ENCODE measurements at places on chromosomes 4 and X.

- DNase-seq, result no peak
Observed at GRCh38 chr4:24642981-24643547, 58.7 kb upstream of the DHX15 start.

GRCh38 chrX:151515237-151515636, 48.2 kb upstream of the PASD1 start:
- no peak for DNase-seq

DNA sequence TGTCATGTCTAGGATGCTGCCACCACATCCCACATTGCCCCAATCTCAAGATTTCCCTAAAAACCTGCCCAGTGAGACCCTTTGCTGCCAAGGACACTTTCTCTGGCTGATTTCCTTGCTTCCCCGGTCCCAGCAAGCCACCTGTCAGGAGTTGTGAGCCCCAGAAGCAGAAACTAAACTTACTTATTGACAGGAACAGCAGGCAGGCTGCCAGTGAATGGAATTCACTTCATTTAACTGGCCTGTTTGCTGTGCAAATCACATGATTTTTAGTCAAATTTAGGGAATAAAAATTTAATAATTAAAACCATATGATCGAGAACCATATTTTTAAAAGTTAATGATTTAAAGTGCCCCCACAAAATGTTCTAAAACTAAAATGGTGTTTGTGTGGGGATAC, 48.5 kb downstream of the MAMLD1 start:
- no peak for DNase-seq

DNA sequence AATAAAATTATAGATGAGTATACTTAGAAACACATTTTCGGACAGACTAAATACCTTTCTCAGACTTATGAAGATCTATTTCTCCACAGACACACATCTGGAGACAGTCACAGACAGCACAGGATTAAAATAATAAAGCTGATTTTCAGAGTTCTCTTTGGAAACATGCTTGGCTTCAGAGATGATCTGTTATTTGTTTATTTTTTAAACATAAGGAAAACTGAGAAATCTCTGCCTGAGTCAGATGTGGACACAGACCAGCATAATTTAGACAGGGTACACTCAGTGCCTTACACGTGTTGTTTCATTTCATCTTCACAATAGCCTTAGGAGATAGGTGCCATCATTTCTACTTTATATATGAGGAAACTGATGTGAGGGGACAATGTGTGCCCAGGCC, 92.1 kb downstream of the SLC9A7 start:
- no peak for DNase-seq

DNA sequence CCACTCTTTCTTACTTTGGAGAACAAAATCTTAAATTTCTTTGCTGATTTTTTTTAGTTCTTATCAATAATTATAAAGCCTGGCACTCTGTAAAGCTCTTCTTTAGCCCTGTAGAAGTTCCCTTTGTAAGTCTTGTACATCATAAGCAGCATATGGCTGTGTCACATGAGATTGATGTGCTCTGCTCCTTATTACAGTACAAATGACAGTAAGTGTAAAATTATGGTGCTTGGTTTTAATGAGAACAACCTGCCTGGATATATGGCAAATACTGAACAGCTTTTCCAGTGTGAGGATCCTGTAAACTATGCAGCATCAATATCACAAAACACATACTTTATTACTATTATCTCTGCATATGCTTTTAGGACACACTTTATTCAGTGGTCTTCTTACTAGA, 145.9 kb upstream of the GNPDA2 start:
- DNase-seq, result no peak

DNA sequence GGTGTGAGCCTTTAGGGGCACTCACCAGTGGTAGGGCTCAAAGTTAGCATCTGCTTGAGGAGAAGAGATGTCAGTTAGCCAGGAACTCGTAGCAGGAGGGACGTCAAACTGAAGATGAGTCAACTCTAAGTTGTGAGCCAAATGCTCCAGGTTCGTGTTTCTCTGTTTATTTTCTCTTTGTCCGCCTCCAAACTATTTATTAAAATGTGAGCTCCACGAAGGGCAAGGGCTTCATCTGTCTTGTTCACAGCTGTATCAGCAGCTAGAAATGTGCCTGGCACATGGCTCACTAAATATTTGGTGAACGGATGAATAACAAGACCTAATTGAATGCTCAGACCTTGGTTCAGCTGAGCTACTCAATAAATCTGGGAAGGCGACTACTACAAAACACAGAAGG, 248.9 kb downstream of the BCOR start:
- no peak for DNase-seq

GRCh38 chr4:5804656-5805055, 88.2 kb downstream of the CRMP1 start:
- DNase-seq, result no peak

GRCh38 chrX:39440799-39441284, 639.6 kb downstream of the MID1IP1 start:
- no peak for DNase-seq

DNA sequence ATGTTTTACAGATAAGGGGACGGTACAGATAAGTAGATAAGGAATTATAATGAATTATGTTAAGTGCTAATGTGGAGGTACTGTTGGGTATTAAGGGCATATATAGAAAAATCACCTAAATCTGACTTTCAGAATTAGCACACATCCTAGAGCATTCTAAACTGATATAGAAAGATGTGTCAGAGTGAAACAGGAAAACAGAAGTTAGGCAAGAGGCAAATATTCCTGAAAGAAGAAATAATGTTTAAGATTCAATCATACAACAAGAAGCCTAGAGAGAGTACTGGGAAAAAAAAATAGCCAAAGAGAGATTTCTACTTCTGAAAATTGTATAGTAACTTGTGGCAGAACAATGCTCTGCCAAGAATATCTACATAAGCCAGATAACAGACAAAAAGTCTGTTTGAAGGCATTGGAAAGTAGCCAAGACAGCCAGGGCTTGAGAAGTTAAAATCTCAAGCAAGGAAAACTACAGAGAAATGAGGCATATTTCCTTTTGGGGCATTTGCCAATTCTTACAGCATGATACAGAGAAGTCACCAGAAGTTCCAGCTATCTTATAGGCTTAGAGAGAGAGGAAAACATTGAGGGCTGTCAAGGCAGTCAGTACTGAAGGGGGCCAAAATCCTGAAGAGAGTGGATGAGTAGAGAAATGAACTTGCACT, 646.0 kb downstream of the RPA4 start:
- no peak for DNase-seq

DNA sequence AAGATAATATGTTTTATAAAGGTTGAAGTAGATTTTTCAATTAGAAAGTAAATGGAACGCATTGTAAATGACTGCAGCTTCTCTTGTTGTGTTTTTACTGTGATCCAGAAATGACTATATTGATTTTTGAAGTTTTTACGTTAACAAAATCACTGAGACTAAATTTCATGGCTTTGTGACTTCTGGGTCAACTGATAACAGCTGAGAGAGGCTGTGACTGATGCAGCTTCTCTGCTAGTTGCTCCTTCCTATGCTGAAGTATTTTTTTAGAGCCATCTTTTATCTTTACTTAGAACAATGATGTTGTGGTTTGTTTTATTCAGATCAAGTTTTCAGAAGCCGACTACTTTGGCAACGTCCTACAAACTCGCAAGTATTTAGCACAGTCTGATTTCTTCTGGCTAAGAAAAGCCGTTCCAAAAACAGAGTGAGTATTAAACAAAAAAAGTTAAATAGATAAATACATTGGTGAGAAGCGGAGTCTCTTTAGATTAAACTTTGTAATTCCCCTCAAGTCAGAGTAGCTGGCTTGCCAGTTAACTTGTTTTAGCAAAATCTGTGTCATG, 94.7 kb upstream of the CBLL2 start:
- no peak for DNase-seq

- no peak for DNase-seq
Observed at GRCh38 chr4:80086296-80086695, 13.3 kb upstream of the ANTXR2 start.

- DNase-seq, result no peak
Observed at GRCh38 chrX:44274096-44274495, 69.4 kb downstream of the EFHC2 start.

DNA sequence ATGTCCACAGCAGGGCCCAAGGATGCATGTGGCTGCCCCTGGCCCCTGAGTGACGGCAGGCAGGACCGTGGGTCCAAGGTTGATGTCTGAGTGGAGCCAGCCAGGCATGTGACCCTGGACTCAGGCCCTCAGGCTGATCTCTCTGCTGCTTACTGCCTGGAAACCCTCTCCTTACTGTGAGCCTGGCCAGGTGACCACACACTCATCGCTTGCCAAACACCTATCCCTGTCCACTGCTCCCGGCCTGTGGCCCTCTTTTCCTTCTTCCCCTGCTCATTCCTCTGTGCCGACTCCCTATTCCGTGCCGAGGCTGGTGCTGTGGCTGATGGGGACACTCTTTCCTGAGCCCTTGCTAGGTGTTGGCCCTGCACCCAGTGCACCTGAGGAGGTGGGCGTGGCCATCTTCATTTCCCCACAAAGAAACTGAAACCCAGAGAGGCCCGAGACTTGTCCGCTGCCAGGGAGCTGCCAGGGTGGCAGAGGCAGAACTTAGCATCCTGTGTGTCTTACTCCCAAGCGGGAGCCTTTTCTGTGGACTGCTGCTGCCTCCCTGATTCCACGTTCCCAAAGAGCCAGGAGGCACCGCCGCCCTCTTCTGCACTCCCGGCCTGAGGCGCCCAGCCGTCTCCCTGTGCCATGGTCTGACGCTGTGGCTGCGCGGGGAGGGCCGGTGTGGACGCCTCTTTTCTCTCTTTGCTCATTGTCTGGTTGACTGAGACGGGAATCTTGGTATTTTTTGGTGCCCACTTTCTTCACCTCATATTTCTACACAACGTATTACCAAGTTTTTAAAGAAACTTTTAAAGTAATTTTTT, 11.2 kb upstream of the RNF4 start:
- no peak for DNase-seq

GRCh38 chrX:18755651-18756050, 48.2 kb downstream of the PPEF1 start:
- no peak for DNase-seq

GRCh38 chr4:111027526-111027925, 404.6 kb upstream of the PITX2 start:
- no peak for DNase-seq

DNA sequence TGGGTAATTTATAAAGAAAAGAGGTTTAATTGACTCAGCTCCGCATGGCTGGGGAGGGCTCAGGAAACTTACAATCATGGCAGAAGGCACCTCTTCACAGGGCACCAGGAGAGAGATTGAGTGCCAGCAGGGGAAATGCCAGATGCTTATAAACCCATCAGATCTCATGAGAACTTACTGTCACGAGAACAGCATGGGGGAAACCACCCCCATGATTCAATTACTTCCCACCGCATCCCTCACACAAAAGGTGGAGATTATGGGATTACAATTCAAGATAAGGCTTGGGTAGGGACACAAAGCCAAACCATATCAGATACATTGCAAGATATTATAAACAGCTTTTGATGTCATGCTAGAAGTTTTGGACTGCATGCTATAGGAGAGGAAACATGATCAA, 204.3 kb downstream of the VEGFC start:
- DNase-seq, result no peak

DNA sequence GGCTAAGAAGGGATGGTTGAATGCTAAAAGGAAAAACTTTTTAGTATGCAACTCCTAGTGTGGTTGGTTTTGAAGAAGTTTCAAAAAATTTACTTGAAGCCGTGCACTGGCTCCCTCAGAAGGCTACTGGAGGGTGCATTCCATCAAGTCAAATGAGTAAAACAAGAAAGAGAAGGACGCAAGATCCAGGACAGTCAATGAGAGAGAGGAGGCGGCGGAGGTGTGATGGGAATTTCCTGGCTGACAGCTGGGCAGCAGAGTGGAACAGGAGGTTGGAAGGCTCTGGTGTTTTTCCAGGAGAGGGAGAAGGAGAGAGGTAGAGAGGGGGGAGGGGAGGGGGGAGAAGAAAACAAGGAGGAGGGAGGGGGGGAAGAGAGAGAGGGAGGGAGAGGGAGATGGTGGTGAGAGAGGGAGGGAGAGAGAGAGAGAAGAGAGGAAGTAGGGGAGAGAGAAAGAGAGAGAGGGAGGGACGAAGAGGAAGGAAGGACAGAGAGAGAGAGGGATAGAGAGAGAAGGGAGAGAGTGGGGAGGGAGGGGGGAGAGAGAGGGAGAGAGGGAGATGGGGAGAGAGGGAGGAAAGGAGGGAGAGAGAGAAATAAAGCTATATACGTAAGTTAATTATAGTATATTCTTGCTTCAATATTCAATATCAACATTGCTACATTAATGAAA, 126.4 kb downstream of the SH3KBP1 start:
- DNase-seq, result no peak

DNA sequence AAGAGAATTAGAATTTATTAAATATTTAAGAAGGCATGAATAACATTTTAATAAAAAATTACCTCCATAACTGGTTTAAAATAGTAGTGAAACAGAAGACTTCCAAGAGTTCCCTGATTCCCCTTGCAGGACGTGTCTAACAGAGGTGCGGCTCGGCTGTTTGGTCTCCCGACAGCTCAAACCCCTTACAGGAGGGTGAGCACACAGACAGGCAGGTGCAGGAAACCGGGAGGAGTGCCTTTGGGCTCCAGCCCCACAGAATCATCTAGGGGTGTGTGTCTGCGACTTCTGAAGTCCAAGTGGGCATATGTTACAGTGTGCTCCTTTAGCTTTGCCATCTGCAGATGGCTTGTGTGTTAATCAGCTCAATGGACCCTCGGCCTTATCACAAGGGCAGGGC, 88.1 kb upstream of the CCSER1 start:
- DNase-seq, result no peak

GRCh38 chrX:74493806-74494205, 72.5 kb downstream of the SLC16A2 start:
- DNase-seq, result no peak

- no peak for DNase-seq
Observed at GRCh38 chrX:38847903-38848230, 46.6 kb downstream of the MID1IP1 start.

DNA sequence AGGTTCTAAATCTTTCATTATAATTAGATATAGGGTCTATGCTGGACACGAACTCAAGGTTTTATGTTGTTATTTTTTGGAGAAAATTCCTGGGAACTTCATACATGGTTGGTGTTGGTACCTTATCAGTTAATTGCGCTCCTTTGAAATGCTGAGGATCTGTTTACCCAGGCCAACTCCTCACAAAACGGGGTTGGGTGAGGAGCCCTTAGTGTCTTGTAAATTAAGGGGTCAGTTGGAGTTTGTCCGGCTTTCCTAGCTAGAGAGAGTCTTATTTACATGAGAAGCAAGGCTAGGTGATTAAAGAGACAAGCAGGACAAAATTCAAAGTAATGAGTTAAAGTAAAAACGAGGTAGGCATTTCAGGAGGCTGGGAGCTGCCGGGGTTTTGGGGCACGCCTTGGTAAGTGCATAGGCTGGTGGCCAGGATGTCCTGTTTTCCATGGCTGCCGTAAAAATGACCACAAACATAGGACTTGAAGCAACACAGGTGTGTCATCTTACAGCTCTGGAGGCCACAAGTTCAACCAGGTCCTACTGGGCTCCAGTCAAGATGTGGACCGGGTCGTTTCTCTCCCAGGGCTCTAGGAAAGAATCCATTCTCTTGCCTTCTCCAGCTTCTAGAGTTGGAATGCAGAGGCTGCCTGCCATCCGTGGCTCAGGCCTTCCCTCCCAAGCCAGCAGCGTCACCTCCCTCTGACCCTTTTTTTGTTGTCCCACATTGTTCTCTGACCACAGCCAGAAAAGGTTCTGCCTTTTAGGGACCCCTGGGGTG, 19.8 kb downstream of the PSAPL1 start:
- no peak for DNase-seq

GRCh38 chr4:158682066-158682465, 10.0 kb downstream of the ETFDH start:
- no peak for DNase-seq
